T-cell (primary cell): ENCODE measurements at places on chromosomes 11 and 22.

- DNase-seq, result no peak
Observed at GRCh38 chr22:21569459-21570170, 2.1 kb downstream of the UBE2L3 start.

DNA sequence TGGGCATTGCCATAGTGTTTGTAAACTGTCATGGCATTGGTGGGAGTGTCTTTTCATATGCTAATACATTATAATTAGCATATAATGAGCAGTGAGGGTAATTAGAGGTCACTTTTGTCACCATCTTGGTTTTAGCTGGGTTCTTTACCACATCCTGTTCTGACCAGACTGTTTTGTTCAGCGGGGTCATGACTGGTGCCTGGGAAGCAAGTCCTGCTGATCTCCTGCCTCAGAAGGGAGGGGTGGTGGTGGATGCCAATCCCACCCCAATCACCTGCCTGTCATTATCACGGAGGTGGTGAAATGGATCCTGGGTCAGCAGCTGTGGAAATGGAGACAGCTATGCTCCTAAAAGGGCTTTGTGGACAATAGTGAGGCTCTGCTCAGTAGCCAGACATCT, 31.2 kb downstream of the IL18 start:
- DNase-seq, result no peak

- no peak for DNase-seq
Observed at GRCh38 chr11:62921573-62922188, 518 bp upstream of the CHRM1 start.

DNA sequence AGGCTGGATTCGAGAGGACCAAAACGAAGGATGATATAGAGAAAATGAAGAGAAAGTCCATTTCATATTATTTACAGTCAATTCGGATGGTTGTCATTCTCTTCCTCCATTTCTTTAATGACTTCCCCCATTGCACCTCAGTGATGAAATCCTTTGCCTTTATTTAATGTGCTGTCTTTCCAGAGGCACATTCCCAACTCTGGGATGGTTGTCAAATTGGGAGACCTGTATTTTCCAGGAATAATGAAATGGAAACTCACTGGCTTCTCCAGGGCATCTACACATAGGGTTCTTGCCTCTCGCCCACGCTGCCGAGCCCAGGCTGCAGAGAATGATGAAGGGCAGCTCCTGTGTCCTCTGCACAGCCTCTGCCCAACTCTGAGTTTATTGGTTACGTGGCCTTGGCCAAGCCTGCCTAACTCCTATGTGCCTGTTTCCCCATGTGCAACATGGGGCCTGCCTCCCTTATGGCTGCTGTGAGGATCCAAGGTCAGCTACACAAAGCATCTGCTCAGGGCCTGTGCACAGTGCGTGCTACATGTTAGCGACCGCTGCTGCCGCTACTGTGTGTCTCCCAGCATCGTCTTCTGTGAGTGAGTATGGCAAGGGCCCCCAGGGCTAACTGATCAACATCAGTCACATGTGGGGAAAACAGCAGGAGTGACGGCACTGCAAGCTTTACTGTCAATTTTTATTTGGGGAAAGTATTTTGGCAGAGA, 81.5 kb upstream of the BID start:
- DNase-seq, result no peak

- no peak for DNase-seq
Observed at GRCh38 chr11:132035766-132036165, 665.4 kb downstream of the NTM start.

DNA sequence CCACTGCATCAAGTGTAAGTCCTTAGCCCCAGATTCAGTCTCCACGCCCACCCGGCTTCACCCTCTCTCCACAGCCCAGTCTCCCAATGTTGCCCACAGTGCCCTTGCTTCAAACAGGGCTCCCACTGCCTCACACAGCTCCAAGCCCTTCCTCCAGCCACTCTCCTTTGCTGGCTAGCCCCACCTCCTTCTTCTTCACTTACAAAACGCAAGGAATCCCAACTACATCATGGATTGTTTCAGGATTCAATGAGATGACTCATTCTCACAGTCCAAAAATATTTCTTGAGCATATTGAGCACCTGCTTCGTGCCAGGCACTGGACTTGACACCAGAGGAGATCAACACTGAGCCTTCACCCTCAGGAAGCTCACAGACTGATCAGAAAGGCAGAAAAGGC, 533.5 kb downstream of the BUD13 start:
- no peak for DNase-seq
